ENCODE measurements at places on chromosomes 5 and 9.

- no peak for DNase-seq
Observed at GRCh38 chr5:131462454-131462853, 172.6 kb downstream of the RAPGEF6 start.

- peak; percentile 31 for DNase-seq
Observed at GRCh38 chr5:14745188-14745563, 80.7 kb downstream of the OTULIN start.

- DNase-seq = no peak
Observed at GRCh38 chr5:34849253-34849652, 10.3 kb downstream of the TTC23L start.

DNA sequence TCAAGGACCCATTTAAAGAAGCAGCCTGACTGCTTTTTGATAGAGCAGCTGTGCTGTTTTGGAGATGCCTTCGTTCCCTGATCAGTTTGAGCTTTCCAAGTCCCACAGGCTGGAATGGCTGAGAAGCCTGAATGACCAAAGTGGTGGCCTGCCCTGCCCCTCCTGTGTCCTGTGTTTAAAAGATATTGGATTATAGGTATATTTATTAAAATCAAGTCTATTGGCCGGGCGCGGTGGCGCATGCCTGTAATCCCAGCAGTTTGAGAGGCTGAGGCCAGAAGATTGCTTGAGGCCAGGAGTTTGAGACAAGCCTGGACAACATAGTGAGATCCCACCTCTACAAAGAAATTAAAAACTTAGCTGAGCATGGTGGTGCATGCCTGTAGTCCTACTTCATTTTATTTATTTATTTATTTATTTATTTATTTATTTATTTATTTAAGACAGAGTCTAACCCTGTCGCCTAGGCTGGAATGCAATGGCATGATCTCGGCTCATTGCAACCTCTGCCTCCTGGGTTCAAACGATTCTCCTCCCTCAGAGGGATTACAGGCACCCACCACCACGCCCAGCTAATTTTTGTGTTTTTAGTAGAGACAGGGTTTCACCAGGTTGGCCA lies 87.7 kb downstream of the CACNA1B start:
- no peak for DNase-seq

DNA sequence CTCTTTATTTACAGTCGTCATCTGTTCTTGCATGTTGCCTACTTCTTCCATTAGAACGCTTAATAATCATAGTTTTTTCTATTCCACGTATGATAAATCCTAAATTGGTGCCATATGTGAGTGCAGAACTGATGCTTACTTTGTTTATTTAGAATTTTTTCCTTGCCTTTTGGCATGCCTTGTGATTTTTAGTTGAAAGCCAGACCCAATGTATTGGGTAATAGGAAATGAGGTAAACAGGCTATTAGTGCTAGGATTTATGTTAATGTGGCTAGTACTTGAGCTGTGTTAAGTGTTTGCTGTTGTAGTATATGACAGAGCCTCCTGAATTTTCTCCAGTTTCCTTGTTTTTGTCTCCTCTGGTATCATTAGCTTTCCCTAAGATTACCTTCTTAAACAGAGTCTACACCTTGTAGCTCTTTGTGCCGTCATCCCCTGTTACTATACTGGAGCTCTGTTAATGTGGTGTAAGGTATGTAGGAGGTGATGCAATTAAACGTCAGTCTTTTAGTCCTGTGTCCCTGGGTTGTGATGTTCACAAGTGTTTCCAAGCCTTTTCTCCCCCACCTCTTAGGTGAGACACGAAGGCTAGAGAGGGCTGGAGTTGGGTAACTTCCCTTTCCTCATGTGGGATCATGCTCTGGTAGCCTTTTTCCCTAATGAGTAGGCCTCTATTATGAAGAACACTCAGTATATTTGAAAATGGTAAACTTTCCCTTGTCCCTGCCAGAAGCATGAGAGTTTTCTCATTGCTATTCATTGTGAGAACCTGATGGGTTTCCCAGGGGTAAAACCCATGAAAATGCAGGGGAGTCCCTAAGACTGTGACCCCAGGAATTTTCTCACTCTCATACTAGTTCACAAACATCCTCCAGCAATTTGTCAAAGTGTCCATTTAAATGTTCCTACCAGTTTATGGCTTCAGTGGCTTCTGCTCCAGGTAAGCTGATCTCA lies 21.2 kb downstream of the SPATA31D3 start:
- DNase-seq = no peak

DNA sequence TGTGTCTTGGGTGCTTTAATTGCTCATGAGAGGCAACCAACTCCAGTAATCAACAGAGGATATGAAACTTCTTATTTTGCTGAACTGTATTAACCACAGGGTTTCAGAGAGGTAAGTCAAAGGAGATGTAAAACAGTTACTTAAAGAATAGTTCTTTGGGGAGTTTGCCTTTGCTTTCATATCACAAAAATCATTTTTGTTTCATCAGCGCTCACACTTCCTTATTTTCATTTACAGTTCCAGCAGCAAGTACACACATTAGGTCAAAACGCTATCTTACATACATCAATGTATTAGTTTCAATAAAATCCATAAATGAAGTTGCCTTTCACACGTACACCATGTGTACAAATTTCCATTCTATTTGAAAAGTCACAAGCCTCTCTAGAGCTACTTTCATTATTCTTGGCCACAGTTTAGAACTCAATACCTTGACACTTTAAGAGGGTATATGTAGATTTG lies 50.1 kb downstream of the ST8SIA4 start:
- peak; percentile 34 for DNase-seq

- DNase-seq = no peak
Observed at GRCh38 chr5:157511651-157512644, 51.9 kb downstream of the NIPAL4 start.

GRCh38 chr9:121700832-121701419 lies 49.5 kb downstream of the DAB2IP start:
- DNase-seq = peak; percentile 22

DNA sequence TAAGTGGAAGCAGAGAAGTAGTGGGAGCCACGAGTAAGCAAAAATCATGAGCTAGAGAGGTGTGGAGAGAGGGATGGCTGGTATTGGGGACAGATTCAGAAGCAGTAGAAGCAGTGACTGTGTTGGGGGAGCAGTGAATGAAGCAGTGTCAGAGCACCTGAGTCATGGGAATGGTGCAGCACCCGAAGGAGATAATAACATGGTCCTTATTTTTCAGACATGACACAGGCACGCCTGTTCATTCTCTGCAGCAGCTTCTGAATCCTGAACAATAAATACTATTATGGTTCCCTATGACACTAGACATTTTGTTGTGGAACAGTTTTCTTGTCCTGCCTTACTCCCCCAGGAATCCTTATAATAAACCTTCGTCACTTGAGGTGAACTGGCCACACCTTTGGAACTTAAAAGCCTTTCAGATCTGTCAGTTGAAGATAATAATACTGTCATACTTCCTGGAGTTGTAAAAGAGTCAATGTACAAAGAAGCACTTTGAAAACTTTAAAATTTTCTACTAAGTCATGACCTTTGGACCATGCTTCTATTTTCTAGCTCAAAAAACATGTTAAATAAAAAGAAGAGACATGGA lies 7.0 kb upstream of the RASA1 start:
- DNase-seq = no peak

DNA sequence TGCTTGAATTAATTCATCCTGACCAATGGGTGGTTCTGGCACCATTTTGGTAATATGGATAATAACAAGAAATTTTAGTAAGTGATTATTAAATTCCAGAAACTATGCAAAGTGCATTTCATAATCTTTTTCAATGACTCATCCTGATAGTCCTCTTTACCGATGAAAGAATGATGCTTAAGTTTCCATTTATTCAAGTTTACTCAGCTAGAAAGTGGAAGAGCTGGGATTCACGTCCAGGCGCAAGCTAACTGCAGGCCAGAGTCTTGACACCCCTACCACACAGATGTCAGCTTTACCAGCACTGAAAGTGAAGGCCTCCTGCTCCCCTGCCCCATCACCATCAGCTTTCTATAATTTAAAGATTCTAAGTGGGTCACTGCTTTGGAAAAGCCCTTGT lies 493.5 kb upstream of the WWC1 start:
- DNase-seq = no peak

- DNase-seq = no peak
Observed at GRCh38 chr9:114820776-114821501, 15.1 kb upstream of the TNFSF15 start.

DNA sequence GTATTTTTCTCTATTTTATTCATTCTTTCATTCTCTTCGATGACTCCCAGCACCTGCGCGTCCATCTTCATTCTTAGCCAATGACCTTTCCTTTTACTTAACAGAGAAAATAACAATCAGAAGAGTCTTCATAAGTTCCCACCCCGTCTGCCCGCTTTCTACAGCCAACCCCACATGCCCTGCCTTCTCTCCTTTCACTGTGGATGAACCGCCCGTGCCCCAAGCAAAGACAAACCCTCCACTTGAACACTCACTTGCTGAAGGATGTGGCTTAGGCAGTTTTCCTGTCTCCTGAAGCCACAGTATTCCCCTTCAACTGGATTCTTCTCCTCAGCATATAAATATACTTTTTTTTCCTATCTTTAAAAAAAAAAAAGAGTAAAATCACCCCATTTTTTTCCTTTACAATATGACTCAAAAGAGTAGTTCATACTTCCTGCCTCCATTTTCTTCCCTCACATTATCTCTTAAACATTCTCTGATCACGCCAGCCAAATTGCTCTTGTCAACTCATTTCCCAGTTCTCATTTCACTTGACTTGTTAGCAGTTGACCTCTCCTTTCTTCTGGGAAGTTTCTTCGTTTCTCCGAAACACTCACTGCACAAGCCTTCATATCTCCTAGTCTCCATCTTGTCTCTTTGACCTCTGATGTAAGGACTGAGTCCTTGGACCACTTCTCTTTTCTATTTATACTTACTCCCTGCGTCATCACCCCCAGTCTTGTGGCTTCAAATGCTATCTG lies 11.1 kb downstream of the NIPSNAP3B start:
- DNase-seq = peak; percentile 36

GRCh38 chr5:26193626-26194025 lies 844.8 kb downstream of the CDH9 start:
- DNase-seq = no peak

DNA sequence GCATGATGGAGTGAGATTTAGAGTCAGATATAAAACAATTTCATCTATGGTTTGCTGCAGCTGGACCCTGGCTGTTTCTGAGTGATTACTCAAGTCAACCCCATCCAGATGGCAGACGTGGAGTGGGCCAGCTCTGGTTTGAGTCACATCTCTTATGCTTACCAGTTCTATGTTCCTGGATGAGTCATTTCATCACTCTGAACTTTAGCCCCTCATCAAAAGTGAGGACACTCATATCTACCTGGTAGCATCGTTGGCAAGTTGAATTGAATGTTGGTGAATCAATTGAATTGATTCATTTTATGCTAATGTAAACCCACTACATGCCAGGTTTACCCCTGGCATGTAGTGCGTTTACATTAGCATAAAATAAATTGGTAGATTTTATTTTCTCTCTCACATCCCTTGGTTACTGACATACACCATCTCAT lies 176.4 kb downstream of the FGF18 start:
- DNase-seq = no peak

DNA sequence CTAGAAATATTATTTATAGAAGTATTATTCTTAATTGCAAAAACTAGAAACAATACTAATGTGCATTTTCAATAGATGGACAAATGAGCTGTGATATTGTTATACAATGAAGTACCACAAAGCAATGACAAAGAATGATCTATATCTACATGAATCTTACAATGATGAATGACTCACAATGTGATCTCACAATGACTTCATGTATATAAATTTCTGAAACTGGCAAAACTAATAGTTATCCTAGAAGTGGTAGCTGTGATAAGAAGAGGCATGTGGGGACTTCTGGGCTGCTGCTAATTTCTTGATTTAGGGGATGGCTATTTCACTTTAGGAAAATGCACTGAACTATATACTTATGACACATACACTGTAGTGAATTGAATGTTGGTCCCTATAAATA lies 396.0 kb upstream of the ZNF608 start:
- DNase-seq = no peak

GRCh38 chr9:76713381-76713780 lies 50.9 kb upstream of the PCA3 start:
- no peak for DNase-seq

DNA sequence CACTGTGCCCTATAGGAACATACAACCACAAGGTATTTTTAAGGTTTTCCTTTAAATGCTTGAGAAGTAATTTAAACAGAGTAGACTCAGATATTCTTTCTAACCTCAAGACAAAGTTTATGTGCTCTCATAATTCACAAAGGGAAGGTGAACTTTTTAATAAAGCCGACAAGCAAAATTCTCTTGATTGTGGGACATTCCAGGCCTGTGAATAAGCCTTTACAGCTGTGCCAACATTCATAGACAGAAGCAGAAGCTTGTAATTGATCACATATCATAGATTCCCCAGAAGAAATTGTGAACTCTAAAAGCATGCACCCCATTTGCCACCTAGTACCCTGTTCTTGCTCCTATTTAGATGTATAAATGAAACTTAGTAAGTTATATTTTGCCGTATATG lies 1107.8 kb upstream of the SEMA6A start:
- DNase-seq = no peak

GRCh38 chr9:117300371-117301110 lies 114.3 kb downstream of the ASTN2 start:
- no peak for DNase-seq

- DNase-seq = no peak
Observed at GRCh38 chr5:159765760-159766517, 150.3 kb upstream of the ADRA1B start.

DNA sequence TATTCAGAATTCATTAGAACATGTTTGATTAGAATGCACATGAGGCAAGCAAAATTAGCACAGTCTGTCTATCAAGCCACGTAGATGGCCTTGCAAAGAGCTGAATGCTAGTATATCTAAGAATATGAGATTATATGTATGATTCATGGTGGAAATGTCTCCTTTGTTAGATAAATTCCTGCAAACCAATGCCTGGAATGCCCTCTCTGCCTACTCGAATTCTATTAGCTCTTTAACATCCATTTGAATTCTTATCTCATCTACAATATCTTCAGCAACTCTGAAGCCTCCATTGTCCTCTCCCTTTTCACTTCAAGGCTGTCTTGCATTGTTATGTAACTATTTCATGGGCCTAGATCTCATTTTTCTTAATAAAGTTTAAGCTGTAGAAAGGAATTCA lies 205.5 kb downstream of the TMC1 start:
- no peak for DNase-seq

GRCh38 chr5:155983954-155984353 lies 343.0 kb upstream of the SGCD start:
- no peak for DNase-seq
